ENCODE measurements at places on chromosomes 7 and 10.

DNA sequence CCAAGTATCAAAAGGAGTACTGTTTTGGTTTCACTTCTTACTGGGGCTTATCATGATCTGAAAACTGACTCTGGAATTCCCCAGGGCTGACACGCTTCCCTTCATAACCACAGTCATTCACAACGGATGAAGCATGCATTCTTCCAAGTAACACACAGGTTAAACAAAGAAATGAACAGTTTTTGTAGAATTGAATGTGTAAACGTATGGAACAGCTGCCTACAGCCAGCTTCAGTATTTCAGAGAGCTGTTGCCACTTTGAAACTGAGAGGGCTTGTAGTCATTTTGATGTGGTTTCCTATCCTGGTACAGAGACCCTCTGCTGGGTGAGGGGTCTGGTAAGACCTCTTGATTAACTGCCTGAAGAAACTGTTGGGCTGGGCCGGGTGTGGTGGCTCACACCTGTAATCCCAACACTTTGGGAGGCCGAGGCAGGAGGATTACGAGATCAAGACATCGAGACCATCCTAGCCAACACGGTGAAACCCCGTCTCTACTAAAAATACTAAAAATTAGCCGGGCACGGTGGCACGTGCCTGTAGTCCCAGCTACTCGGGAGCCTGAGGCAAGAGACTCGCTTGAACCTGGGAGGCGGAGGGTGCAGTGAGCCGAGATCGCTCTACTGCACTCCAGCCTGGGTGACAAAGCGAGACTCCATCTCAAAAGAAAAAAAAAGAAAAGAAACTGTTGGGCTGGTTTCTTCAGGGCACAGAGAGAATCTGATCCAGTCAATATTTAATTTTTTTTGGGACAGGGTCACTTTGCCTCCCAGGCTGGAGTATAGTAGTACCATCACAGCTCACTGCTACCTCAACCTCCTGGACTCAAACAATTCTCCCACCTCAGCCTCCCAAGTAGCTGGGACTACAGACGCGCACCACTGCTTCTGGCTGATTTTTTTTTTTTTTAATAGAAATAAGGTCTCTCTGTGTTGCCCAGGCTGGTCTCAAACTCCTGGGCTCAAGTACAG, 4.7 kb downstream of the NFE2L3 start:
- peak; percentile 89 for DNase-seq

DNA sequence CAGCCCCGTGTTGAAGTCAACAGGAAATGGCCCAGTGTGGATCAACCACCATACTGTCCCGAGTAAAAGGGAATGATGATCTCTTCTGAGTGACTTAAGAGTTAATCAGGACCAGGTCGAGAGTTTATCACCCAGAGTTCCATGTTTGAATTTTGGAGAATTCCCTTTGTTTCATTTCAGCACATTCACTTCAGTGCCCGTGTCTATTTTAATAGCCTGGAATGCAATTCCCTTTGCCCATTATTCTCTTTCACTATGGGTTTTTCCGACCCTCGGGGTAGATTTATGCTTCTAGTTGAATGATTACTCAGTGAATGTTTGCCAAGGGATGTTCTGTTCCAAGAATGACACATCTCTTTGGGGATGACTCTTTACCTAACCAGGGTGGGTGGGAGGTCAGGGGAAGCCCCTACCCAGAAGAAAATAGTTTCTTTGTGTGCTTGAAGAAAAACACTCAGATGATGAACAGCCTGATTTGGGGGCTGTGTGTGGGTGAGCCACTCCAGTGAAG, 594.9 kb downstream of the INHBA start:
- DNase-seq: no peak

GRCh38 chr7:69696054-69696591, 97.8 kb downstream of the AUTS2 start:
- no peak for DNase-seq

DNA sequence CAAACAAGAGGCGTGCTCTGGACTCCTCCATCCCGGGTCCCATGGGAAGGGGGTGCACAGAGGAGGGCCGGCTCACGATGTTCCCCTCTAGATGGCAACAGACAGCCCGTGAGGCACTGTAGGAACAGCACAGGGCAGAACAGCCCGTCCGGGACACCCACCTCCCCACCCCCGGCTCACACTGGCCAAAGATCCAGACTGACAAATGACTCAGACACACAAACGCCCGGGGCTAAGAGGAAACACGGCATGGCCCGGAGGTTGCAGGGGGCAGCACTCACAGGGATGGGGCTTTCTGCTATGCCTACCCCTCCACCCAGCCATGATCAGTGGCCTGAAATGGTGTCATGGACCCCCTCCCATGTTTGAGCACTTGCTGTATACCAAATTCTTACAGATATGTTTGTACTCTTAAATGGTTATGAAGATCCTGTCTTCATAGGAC, 4.9 kb upstream of the ELN start:
- DNase-seq: peak; percentile 43

DNA sequence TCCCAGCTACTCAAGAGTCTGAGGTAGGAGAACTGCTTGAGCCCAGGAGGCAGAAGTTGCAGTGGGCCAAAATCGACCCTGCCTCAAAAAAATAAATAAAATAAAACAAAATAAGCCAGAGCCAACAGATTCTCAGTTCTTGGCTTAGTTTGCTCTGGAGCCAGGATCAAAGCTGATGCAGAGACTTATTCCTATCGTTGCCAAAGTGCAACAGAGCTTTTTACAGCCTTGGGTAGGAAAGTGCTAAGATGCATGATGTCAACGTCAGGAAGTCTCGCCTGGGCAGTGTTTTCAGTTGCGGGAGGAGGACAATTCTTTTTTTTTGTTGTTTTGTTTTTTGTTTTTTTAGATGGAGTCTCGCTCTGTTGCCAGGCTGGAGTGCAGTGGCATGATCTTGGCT, 43.8 kb upstream of the CYTH3 start:
- no peak for DNase-seq

GRCh38 chr7:2880874-2881533, 36.9 kb upstream of the GNA12 start:
- DNase-seq: no peak

GRCh38 chr7:133484086-133484485, 231.2 kb downstream of the EXOC4 start:
- no peak for DNase-seq

- DNase-seq: no peak
Measured at GRCh38 chr7:126569402-126569801, 683.3 kb downstream of the GRM8 start.

DNA sequence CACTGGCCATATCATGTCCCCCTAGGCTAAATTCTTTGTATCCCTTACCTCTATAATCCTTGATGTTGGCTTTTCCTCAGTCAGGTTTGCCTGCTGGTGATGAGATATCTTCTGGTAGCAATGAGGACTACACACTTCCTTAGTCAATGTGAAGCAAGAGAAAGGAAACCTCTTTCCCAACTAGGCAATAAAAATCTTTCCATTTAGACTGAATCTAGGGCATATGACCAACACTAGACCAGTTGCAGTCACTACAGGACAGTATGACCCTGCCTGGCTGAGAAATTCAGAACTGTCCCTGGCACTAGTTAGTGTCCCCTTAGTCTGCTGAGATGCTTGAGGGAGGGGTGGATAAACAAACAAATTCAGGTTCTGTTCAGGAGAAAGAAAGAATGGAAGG, 142.6 kb downstream of the RNLS start:
- no peak for DNase-seq

DNA sequence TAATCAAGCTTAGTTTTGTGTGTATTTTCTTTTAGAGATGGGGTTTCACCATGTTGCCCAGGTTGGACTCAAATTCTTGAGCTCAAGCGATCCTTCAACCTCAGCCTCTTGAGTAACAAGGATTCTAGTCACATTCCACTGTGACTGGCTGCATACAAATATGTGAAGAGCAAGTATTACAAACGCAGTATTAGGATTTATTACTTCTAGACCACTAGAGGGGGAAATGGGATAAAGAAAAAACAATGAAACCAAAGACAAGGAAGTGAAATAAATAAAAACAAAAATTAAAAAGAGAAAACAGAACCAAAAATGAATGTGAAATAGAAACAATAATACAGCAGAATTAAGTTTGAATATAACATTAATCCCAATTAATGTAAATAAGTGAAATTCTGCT, 308.7 kb downstream of the ANKRD30A start:
- DNase-seq: no peak

DNA sequence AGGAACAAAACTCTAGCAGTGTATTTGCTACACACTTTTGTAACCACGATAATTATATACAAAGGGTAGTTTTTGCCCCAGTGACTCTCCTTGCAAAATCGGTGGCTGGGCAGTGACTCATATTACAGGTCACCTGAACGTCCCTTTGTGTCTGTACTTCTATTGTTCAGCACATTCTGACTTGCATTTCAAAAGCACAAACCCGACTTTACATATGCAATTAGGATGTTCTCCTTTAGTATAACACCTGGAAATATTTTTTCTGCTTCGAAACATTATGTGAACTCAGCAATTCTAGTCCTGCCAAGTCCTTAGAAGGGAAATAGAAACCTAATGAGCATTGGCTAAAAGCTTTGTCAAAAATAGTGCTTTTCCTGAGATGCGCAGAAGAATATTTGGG, 6.0 kb downstream of the PRR15 start:
- no peak for DNase-seq

DNA sequence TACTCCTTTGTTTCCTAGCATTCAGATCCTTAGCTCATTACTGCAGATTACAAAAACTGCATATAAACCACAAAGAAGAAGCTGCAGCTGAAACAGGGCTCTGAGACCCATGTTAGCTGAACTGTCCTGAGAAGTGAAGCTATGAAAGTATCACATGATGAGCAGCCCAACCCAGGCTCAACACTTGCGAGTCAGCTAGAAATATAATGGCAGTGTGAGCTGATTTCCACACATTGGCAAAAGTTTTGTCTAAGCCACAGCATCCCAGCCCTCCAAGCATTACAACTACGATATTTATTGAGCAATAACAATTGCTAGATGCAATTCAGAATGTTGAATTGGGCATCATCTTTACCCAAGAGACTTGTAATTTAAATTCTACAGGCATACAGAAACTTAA, 34.5 kb upstream of the SKAP2 start:
- no peak for DNase-seq

DNA sequence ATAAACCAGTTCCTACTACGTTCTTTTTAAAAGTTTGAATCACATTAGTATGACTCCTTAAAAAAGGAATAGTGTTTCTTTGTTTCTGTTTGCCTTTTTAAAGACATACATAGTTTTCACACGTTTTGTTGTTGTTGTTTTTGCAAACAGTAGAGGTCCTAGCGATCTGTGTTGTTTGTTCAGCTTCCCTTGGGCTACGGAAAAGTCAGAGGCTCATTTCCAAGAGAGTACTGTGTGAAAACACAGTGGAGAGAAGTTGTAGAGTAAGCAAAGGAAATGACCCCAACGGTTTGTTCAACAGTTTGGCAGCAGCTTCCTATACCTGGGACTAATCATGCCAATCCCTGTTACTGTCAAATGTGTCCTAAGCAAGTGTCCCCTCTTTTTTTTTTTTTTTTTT, 87.1 kb upstream of the STEAP1 start:
- DNase-seq: no peak

DNA sequence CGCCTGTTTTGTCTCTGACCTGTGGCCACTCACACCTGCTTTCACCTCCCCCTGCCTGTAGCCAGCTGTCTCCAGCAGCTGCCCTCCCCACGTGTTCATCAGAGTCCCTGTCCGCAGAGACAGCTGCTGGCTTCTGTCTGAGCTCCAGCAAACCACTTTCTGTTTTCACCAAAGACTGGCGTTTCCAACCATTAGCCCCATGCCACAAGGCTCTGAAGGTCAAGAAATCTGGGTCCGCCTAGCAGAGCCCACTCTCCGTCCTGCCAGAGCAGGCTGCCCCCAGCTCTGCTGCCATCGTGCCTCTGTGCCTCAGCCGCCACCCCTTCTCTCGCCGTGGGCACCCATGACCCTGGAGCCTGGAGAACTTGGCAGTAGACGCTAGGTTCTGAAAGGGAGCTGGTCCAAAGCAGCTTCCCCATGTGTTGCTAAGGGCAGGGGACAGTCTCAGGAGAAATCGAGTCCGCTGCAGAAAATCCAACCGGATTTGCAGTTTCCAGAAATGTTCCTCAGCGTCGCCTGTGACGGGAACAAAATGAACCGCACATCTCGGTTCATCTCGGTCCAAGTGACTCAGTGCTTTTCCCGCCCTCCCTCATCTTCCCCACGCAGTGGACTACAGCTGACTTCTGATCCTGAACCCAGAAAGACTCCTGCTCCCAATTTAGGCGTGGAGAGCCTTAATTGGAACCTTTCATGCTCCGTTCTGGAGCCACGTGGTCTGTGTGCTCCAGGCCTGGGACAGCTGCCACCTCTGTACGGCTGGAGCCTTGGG, 28.0 kb downstream of the TMEM120A start:
- DNase-seq: peak; percentile 51

DNA sequence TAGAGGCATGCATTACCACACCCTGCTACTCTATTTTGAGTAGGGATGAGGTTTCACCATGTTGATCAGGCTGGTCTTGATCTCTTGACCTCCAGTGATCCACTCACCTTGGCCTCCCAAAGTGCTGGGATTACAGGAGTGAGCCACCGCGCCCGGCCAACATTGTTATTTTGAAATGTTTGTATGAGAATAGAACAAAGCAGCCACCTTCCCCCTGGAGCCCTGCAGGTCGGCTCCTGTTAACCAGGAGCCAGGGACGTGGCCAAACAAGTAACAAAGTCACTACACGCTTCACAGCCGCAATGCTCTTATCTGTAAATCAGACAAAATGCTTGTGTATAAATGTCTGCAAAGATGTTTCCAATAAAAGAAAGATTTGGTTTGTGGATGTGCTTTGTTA, 295.4 kb downstream of the CNTNAP2 start:
- DNase-seq: no peak

DNA sequence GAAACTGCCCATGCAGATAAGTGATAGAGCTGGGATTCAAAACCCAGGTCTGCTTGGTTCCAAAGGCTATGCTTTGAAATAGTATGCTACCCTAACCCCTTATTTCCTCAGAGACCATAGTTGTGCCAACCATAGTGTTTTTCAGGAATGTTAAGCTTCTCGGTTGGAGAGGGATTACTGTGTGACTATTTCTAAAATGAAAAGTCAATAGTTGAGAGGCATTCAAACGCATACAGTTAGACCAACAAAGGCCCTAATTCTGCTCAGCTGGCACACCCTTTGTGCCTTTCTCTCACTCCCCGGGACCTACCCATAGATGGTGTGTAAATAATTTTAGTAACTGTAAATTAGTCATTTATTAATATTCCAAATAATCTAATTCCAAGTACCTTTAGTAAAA, 64.6 kb upstream of the RNF148 start:
- no peak for DNase-seq

- DNase-seq: no peak
Measured at GRCh38 chr7:75906991-75907667, 7.8 kb upstream of the POR start.

- no peak for DNase-seq
Measured at GRCh38 chr7:131112431-131112830, 215.2 kb upstream of the MKLN1 start.
